GM20000 (cell line): ENCODE measurements at places on chromosomes 2 and 18.

- no peak for DNase-seq
Observed at GRCh38 chr18:48300463-48300961, 108.7 kb downstream of the ZBTB7C start.

- DNase-seq: no peak
Observed at GRCh38 chr18:46555213-46555612, 101.8 kb downstream of the LOXHD1 start.

GRCh38 chr18:44973282-44973681 is 292.6 kb downstream of the SETBP1 start:
- no peak for DNase-seq

- DNase-seq: no peak
Observed at GRCh38 chr2:73837847-73838585, 9.3 kb downstream of the STAMBP start.

GRCh38 chr18:69564602-69565001 is 163.9 kb downstream of the DOK6 start:
- DNase-seq: no peak

- DNase-seq: no peak
Observed at GRCh38 chr2:110984694-110985490, 135.8 kb upstream of the BCL2L11 start.

DNA sequence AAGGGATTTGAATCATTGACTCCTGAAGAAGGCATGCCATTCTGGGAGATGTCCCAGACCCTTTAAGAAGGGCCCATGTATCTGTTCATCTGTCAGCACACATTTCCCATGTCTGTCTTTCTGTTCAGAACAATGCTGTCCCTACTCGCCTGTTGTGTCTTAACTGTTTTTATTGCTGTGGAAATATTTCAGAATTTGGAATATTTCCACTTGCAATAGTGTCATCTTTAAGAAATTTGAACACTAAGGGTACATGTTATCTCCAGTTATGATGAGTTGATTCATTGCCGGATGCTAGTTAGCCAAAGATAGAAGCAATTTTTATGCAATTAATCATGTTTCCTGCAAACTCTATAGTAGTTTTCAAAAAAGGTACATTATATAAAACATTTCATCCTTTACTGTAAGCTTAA is 36.9 kb upstream of the NT5C1B start:
- no peak for DNase-seq
